CD4-positive, alpha-beta T cell treated with Interleukin-17A for 1 hour (primary cell): ENCODE measurements at places on chromosomes 12 and 14.

GRCh38 chr12:52178984-52179383 lies 12.8 kb downstream of the KRT80 start:
- no peak for DNase-seq

DNA sequence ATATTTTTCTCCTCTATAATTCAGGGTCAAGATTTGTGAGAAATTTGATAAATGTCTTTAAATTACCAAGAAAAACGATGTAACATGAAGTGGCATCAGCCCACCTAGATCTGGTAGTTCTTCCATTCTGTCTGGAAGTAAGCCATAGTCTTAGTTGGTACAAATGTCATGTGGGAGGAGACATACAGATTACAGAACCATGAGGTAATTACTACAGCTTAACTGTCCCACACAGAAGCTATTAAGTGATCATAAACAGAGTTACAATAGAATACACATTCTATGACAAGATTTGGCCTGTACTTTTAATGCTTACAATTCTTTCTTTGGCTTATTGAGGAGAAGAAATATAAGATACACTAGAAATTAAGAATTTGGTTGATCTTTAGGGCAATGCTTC lies 13.7 kb upstream of the SIX1 start:
- DNase-seq, result no peak

GRCh38 chr12:70920251-70920851 lies at the start of gene PTPRR:
TSS of gene PTPRR (minus strand) at chr12:70920738. CDS start at chr12:70920390, 348 bp downstream.
- no peak for DNase-seq

- DNase-seq, result no peak
Observed at GRCh38 chr12:96186607-96187301, 7.4 kb upstream of the ELK3 start.

DNA sequence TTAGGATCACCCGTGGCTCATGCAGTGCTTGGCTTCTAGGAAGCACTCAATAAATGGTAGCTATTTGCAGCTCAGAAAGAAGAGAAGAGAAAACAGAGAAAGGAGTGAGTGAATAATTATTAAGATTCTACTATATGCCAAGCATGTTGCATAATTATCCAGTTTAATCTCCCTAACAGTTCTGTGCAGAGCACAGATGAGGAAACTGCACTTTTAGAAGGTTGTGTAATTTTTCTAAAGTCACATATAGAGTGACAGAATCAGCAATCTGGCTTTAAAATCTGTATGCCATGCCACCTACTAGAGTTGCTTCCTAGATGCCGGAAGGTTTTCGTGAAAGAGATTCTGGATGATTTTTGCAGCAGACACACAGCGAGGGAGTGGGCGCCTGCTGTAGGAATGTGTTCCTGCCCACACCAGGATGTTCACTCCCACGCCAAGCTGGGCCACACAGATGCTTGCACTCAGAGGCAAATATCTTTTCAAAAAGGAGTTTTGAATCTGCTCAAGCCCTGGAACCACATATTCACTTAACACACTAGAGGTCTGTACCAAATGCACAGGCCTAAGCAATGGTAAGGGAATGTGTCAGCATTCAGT lies 50.2 kb upstream of the SMCO2 start:
- no peak for DNase-seq
